Breast epithelium (tissue), 4 donors: ENCODE measurements at places on chromosomes 4 and X. TPM values are rescaled to one million over a fixed set of nuclear protein-coding genes. Genes with fewer than 3 reads are reported as not detected.

- no peak for DNase-seq
These were observed 1.1 kb downstream of the ZIC3 start for GRCh38 chrX:137566746-137567679.

DNA sequence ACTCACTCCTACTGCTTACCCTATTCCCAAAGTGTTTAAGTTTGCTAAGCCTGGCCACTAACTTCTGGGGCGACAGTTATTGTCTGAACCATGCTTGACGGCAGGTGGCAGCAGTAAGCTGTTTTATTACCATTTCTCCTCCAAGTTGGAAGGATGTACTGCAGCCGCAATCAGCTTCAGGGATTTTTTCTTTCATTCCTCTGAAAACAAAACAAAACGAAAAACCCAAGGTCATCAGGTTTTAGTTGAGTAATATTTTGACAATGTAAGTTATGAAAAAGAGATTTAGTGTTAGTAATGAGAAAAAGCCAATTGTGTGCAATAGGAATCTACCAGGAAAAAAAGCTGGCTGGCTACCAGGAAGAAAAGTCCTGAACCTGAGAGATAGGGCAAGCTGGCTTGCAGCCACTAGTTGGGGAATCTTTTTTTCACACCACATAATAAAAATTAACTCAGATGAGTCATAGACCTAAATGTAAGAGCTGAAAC lies 13.2 kb upstream of the RAB9B start:
- peak; percentile 47 for DNase-seq

DNA sequence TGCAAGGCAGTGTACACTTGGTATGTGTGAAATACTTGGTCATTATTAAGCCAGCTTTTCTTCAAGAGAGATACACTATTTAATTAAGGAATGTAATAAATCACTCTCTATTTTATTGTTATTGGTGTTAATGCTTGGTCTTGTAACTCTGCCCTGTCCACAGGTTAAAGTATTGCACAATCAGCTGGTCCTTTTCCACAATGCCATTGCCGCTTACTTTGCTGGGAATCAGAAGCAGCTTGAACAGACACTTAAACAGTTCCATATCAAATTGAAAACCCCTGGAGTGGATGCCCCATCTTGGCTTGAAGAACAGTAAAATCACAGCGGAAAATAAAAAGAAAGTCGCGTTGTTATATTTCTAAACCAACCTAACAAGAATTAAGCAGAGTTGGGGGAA lies 26.2 kb upstream of the FHDC1 start:
- DNase-seq: no peak

The EMCN gene
- total RNA-seq: 23.9 TPM

GRCh38 chrX:72573158-72573511 lies 492 bp upstream of the HDAC8 start:
- no peak for DNase-seq

The TMEM31 gene
- total RNA-seq: not detected

The UNC5C gene
- total RNA-seq: 20.9 TPM

DNA sequence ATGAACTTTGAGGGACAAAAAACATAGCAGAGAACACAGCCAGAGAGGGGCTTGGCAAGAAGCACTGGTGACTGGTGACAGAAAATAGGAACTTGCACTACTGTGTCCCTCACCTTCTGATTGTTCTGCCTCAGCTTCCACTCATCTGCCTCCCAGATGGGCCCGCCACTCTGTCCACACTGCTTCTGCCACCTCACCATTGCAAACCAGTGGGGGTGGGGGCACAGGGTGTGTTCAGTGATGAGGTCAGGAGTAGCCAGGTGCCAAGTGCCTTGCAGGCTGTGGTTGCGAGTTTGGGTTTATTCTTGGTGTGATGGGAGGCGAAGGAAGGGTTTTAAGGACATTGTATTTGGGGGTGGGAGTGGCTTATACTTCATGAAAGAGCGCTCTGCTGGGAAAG lies 9.1 kb upstream of the UBA1 start:
- no peak for DNase-seq

- DNase-seq: no peak
These were observed 196.6 kb upstream of the GABRA2 start for GRCh38 chr4:46586566-46586965.

The MAGEE2 gene
- not detected for total RNA-seq
